ENCODE measurements at places on chromosomes 11 and 22. TPM values are rescaled to one million over a fixed set of nuclear protein-coding genes. Genes with fewer than 3 reads are reported as not detected.

Gene MRGPRX3
- total RNA-seq: not detected

Gene PIWIL4
- 4.5 TPM for total RNA-seq

Gene ACCS
- total RNA-seq: 8.5 TPM

Gene PLEKHA7
- 9.5 TPM for total RNA-seq

Gene SYCE3
- not detected for total RNA-seq

Gene RTCB
- total RNA-seq: 55.2 TPM

Gene ELMOD1
- total RNA-seq: not detected

Gene TENM4
- total RNA-seq: 11.9 TPM

Gene LRRC56
- not detected for total RNA-seq

Gene CNTN5
- total RNA-seq: 3.6 TPM

Data from ascending aorta (tissue), 2 donors.